Lung (tissue), 17 donors: ENCODE measurements at places on chromosomes 16 and 17.

DNA sequence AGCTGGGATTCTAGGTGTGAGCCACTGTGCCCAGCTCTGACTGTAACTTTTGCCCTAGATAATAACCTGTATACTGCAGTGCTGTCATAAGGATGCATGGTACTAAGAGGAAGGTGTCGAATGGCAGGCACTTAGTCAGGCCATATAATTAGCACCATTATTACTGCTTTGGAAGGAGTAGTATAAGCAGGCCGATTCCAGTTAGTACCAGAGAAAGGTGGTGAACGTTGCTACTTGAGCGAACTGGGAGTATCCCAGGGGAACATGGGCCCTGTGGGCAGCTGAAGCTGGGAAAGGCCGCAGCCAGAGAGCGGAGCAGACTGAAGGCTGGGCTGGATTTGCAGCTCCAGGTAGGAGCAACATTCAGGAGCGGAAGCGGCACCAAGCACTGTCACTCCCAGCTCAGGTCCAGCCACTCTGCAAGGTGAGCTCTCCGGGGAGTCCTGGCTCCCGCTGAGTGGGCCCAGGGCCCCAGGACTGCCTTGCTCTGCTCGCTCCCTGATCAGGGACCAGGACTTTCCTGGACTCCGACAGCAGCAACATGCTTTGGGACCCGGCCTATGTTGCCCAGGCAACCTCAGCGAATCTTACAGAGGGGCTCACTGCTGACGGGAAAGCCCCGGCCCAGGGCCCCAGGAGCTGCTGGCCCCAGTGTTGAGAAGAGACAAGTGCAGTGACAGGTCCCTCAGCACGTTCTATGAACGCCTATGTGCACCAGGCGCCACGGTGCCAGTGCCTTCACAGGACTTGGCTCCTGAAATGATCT lies 28.6 kb downstream of the C16orf74 start:
- H3K4me1 ChIP-seq = no peaks in the 10 kb centered on the region
- no peak overlapping the region for H3K4me3 ChIP-seq
- no peak for DNase-seq
- H3K27ac ChIP-seq = no peak overlapping the region
- H3K27me3 ChIP-seq = no peaks in the 10 kb centered on the region

DNA sequence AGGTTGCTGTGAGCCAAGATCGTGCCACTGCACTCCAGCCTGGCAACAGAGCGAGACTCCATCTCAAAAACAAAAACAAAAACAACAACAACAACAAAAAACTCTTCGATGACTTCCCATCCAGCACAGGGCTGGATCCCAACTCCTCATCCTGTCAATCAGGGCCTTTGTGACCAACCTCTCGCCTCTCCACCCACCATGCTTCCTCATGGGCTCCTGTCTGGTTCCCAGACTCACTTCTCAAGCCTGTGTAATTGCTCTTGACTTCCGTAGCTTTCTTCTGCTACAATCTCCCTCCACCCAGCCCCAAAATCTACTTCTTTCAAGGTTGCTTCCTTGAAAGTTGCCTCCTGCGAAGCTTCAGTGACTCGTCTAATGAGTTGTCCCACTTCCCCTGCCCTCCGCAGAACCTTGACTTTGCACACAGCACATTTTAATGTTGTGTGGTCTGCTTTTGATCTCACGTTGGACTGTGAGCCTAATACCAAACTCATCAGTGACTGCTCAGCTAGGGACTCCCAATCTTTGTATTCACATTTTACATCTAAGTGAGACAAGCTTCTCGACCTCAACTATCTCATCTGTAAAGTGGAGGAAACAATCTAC lies 936 bp upstream of the RASL10B start:
- no peak for DNase-seq
- H3K27me3 ChIP-seq = no peaks in the 10 kb centered on the region
- H3K36me3 ChIP-seq = no peaks in the 10 kb centered on the region
- H3K4me3 ChIP-seq = no peak overlapping the region
- H3K4me1 ChIP-seq = peaks cover 4% of the 10 kb centered on the region

- no peaks in the 10 kb centered on the region for H3K36me3 ChIP-seq
- no peak overlapping the region for H3K4me3 ChIP-seq
- H3K27me3 ChIP-seq = peaks cover 14% of the 10 kb centered on the region
- DNase-seq = peak; percentile 45
Observed at GRCh38 chr16:17476414-17477259, 5.9 kb upstream of the XYLT1 start.

GRCh38 chr17:70168044-70168976 lies 1.0 kb upstream of the KCNJ2 start:
- no peaks in the 10 kb centered on the region for H3K27me3 ChIP-seq
- peak overlapping the region; percentile 59 for H3K4me3 ChIP-seq
- peak; percentile 83 for DNase-seq
- H3K4me1 ChIP-seq = no peaks in the 10 kb centered on the region
- no peaks in the 10 kb centered on the region for H3K36me3 ChIP-seq

DNA sequence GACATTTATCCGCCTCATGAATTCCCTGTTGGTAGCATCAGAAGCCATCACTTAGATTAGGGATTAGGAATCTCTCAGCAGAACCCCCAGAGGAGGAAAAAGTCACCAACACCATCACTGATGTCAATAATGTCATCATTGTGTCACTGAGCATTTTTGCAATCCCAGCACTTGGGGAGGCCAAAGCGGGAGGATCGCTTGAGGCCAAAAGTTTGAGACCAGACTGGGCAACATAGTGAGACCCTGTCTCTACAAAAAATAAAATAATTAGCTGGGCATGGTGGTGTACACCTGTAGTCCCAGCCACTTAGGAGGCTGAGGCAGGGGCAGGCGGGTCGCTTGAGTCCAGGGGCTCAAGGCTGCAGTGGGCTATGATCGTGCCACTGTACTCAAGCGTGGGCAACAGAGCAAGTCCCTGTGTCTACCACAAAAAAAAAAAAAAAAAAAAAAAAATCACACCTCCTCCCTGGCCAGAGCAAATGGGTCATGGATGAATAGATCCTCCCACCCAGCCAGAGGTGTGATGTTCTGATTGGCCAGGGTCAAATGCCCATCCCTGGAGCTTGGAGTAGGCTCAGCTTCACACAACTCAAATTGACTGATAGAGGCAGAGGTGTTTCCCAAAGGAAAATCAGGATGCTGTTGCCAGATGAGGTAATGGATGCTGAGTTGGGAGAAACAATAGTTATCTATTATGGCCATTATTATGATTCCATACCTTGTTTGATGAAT lies 31.6 kb downstream of the VWA3A start:
- H3K27ac ChIP-seq = no peak overlapping the region
- no peaks in the 10 kb centered on the region for H3K36me3 ChIP-seq
- no peaks in the 10 kb centered on the region for H3K4me1 ChIP-seq
- no peaks in the 10 kb centered on the region for H3K27me3 ChIP-seq
- H3K4me3 ChIP-seq = no peak overlapping the region

GRCh38 chr16:8257561-8257960 lies 332.8 kb downstream of the TMEM114 start:
- no peaks in the 10 kb centered on the region for H3K4me1 ChIP-seq
- no peak overlapping the region for H3K4me3 ChIP-seq
- no peaks in the 10 kb centered on the region for H3K36me3 ChIP-seq
- H3K27me3 ChIP-seq = no peaks in the 10 kb centered on the region

- no peaks in the 10 kb centered on the region for H3K36me3 ChIP-seq
- no peaks in the 10 kb centered on the region for H3K27me3 ChIP-seq
- H3K4me1 ChIP-seq = no peaks in the 10 kb centered on the region
- H3K4me3 ChIP-seq = no peak overlapping the region
- no peak overlapping the region for H3K27ac ChIP-seq
- DNase-seq = no peak
Observed at GRCh38 chr16:85768199-85768598, 17.3 kb upstream of the C16orf74 start.

GRCh38 chr17:33858121-33858520 lies 397.0 kb upstream of the CCL2 start:
- no peaks in the 10 kb centered on the region for H3K4me1 ChIP-seq
- H3K36me3 ChIP-seq = no peaks in the 10 kb centered on the region
- DNase-seq = no peak
- no peaks in the 10 kb centered on the region for H3K27me3 ChIP-seq
- no peak overlapping the region for H3K27ac ChIP-seq

GRCh38 chr16:75789237-75789636 lies 62.9 kb upstream of the CPHXL start:
- DNase-seq = peak; percentile 80
- no peaks in the 10 kb centered on the region for H3K36me3 ChIP-seq
- H3K27ac ChIP-seq = no peak overlapping the region
- H3K4me3 ChIP-seq = no peak overlapping the region

GRCh38 chr17:50763716-50764475 lies 3.4 kb downstream of the ANKRD40CL start:
- no peak overlapping the region for H3K4me3 ChIP-seq
- no peaks in the 10 kb centered on the region for H3K27me3 ChIP-seq
- H3K27ac ChIP-seq = no peak overlapping the region
- H3K4me1 ChIP-seq = no peaks in the 10 kb centered on the region
- DNase-seq = no peak

- H3K4me1 ChIP-seq = peaks cover 27% of the 10 kb centered on the region
- no peak for DNase-seq
- H3K4me3 ChIP-seq = no peak overlapping the region
- H3K27ac ChIP-seq = no peak overlapping the region
- H3K36me3 ChIP-seq = peaks cover 3% of the 10 kb centered on the region
Observed at GRCh38 chr17:58382108-58382871, 30.3 kb upstream of the SUPT4H1 start.

DNA sequence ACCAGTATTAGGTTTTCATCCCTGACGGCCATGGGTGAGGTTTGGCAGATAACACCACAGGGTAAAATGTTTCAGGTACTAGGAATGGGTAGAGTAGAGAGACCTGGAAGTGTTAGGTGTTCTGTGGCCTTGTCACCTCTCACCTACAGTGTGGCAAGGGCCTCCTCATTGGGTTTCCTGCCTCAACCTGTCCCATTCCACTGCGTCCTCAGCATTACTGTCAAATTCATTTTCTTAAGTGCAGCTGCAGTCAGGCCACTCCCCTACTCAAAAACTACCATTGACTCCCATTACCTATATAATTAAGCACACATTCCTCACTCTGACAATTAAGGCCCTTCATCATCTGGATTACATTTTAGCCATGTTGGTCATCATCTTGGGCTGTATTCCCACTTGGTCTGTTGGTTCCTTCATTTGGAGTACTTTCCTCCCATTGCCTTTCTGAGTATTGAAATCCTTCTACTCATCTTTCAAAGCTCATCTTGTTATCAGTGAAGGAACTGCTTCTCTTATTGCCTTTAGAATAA lies 64.5 kb downstream of the NUP88 start:
- H3K27me3 ChIP-seq = no peaks in the 10 kb centered on the region
- no peak for DNase-seq
- H3K27ac ChIP-seq = no peak overlapping the region
- no peaks in the 10 kb centered on the region for H3K4me1 ChIP-seq

DNA sequence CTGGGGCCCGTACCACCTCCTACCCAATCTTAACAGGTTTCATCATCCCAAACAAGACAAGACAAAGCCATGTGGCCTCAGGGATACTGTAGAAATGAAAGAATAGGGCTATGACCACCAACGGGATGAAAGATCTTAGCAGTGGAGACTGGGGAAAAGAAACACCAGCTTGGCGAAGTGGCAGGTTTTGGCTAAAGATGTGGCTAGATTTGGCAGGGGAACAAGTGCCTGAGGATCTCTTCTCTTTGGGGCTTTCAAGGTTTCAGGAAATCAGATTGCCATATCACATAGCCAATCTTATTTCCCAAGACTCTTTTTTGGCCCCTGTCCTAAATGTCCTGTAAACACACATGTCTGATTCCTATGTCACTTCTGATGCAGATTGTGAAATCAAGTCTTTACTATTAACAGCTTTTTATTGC lies 6.9 kb downstream of the KRT24 start:
- no peak overlapping the region for H3K27ac ChIP-seq
- H3K36me3 ChIP-seq = no peaks in the 10 kb centered on the region
- peaks cover 15% of the 10 kb centered on the region for H3K4me1 ChIP-seq
- no peak overlapping the region for H3K4me3 ChIP-seq
- H3K27me3 ChIP-seq = no peaks in the 10 kb centered on the region

DNA sequence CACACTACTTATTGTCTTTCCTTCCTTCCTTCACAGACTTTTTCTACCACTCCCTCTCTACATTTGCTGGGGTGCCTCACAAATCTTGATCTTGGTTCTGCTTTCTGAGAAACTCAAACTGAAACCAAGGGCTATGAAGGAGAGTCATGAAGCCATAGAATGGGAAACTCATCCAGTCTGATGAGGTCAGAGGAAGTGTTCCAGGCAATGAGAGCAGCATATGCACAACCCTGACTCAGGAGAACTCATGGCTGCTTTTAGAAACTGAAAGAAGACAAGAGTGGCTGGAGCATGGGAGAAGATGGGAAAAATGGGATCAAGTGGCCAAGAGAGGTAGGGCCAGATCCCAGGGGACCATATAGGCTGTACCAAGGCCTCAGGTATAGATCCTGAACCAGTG lies 130.0 kb upstream of the TOX3 start:
- no peaks in the 10 kb centered on the region for H3K27me3 ChIP-seq
- no peaks in the 10 kb centered on the region for H3K4me1 ChIP-seq
- no peak overlapping the region for H3K4me3 ChIP-seq
- no peaks in the 10 kb centered on the region for H3K36me3 ChIP-seq
